Activated naive CD8-positive, alpha-beta T cell treated with anti-CD3 and anti-CD28 coated beads, Interleukin-2, amount 50 U/mL, for 16 hours (primary cell): ENCODE measurements at places on chromosomes 5 and 9.
A peak's percentile ranks its signal among the peaks of the same experiment; 100 is the strongest.

GRCh38 chr5:80409367-80409966 is 1.6 kb downstream of the ZFYVE16 start:
- DNase-seq, result no peak

DNA sequence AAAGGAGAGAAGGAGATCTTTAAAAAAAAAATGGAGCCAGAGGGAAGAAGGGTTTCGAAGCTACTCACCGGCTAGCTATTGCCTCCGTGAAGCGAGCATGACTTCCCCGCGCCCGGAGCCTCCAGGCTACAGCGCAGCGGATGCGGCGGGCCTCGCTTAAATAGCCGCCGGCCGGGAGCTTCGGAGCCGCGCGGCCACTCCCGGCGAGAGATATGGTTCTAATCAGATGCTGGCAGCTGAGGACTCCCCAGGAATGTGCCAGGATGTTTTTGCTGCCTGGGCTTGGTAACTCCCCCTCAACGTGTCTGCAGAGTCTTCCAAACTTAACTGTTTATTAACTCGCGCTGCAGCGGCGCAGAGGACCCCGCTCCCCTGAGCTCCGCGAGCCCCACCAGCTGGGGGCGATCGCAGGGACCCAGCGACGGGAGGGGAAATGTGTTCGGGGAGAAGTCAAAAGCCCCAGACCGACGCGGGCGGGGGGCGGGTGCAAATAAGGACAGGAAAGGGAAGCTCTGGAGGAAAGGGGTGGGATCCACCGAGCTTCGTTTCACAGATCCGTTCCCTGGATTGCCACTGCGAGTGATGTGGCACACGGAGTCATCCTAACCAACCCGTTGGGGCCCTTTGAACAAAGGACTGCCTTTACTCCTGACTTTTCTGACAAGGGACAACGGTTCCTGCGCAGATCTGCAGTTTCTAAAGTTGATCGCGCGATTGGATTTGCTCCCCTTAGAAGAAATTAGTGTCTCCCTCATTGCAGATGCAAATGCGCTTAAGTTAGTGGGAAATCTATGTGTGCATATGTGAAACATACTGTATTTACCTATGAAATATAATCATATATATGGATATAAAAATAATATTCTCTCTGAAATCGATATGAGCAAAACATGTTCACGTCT is at the start of gene DAB2:
DAB2 (minus strand) TSS at position 245 of the 902 bp plus-strand sequence. CDS start 30,660 bp downstream, outside the sequence.
- DNase-seq, result peak; percentile 1

DNA sequence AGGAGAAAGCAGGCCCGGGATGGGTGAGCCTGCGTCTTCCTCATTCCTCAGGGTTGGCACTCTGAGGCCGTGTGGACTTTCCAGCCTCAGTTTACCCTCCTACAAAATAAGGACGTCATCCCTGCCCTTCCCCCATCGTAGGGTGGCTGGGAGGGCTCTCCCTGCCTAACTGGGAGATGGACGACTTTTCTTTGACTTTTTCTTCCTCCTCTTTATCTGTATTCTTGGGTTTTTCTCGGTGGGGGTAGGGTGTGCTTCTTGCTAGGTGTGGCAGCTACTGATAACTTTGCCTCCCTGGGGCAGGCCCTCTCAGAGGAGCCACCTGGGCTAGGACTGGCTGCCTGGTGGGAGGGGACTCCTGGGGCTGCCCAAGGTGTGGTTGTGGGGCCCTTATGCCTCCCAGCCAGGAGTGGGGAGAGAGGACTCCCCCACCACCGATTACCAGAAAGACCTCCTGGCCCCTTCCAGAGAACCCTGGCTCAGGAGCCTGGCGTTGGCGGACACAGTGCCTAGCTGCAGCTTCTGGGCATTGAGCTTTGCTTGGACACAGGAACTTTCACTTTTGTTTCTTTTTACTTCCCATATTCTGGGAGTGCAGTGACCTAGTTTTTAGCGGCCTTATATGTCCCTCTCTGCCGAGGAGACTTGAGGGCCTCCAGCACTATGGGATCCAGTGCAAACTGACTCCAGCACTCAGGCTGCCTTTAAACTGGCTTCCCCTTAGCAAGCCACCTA is 6.1 kb downstream of the GLIPR2 start:
- DNase-seq, result no peak

GRCh38 chr9:124270504-124271335 is 13.0 kb downstream of the NEK6 start:
- no peak for DNase-seq

DNA sequence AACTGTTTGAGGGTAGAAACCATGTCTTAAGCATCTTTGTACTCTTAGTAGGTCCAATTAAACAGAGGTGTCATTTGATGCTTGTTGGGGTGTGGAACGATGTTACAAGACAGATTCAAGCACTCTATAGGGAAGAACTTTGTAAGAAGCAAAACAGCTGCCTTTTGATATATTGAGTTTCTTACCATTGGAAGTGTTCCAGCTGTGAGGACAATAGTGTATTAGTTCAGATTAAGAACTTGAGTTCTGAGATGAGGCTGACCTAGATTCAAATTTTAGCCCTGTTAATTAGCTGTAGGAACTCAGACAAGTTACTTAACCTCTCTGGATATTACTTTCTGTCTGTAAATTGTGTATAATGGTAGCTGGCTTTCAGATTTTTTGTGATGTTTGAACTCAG is 19.6 kb upstream of the ZNF462 start:
- DNase-seq, result no peak

DNA sequence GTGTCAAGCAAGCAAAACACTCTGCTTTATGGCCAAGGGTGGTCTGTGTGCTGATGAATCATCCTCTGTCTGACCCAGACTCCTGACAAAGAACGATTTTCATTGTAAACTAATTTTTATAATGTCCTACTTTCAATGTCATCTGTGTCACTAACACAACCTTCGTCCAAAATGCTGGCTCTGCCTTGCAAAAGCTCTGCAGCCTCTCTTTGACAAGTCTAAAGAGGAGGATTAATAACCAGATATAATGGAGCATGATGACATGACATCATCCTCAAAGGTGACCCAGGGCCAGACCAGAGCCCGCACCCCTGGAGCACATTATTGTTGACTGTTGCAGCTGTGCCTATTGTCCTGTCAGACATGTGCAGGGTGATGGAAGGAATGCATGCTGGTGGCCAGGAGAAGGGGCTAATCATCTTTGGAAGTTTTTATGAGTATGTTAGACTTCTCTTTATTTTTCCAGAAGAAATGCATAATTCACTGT is 589.4 kb downstream of the NR2F1-AS1 start:
- DNase-seq, result no peak

- DNase-seq, result no peak
Measured at GRCh38 chr5:3027185-3027865, 275.8 kb upstream of the IRX2 start.

- DNase-seq, result no peak
Measured at GRCh38 chr9:93007529-93008058, 50.9 kb upstream of the SUSD3 start.

GRCh38 chr5:88879724-88880123 is 3.3 kb downstream of the MEF2C start:
- DNase-seq, result no peak
